ENCODE measurements at places on chromosomes 12 and 14.

- DNase-seq = no peak
These were observed 3.1 kb downstream of the ARHGEF25 start for GRCh38 chr12:57614178-57614947.

DNA sequence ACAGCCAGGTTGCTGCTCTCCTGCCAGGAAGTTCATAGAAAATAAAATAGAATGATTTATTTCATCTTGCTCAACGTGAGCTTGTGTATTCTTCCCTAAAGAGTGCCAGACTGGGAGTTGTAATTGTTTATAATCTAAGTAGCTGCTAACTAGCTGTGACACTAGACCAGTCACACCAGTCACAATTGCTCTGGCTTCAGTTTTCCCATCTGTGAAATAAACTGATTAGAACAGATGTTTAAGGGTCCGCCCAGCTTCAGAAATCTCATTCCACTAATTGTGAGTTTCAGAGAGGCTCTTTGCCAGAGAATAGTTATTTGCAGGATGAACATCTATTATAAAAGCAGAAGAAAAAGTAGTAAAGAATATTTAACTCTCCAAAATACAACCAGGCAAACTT lies 55.6 kb upstream of the ZDHHC17 start:
- no peak for DNase-seq

DNA sequence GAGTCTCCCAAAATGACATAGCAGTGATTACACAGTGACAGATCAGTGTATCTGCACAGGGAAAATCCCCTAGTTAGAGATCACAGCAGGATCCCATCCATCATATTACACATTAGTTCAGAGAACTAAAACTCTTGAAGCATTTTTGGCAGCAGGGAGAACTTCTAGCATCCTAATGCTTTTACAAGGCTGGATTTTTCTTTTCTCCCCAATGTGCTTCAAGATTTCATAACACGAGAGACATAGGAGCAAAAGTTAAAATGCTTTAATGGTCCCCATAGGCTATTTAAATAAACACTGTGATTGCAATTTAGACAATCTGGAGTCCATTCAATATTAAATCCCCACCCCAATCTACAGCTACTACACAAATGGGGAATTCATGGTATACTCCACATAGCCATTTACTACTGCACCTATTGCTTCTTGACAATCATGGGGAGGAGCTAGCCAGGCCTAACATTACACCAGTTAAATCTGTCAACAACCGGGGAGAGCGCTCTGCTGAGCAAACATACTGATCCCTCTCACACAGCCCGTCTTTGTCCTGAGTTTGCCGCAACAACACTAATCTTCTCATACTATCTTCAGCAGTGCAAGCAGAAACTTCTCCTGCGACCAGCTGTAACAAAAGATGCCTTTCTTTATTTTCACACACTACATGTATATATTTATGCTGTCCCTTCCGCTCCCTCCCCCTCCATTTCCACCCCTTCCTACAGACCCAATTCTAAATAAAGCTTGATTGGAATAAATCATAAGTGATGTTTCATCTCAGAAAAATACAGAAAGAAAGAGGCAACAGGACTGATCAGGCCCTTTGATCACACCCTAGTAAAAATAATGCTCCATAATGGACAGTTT lies 120.3 kb upstream of the SOX5 start:
- no peak for DNase-seq

GRCh38 chr14:104925855-104926609 lies 1.4 kb downstream of the PLD4 start:
- no peak for DNase-seq

DNA sequence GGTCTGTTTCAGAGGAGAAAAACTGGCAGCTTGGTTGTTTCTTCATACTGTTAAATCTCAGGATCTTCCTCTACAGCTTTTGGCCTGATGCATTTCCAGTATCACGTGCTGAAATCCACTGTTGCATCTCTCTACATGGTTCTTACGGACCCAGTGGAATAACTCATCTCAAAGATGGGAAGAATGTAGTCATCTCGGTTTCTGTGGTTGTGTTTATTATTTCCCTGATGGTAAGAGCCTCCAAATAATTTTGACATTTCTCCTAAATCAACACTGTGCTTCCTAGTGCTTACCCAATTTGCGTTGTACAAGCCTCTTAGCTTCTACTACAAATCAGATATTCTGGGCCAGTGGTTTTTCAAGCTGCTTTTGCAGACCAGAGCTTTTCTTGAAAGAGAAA lies 812.8 kb downstream of the C12orf50 start:
- DNase-seq = no peak

DNA sequence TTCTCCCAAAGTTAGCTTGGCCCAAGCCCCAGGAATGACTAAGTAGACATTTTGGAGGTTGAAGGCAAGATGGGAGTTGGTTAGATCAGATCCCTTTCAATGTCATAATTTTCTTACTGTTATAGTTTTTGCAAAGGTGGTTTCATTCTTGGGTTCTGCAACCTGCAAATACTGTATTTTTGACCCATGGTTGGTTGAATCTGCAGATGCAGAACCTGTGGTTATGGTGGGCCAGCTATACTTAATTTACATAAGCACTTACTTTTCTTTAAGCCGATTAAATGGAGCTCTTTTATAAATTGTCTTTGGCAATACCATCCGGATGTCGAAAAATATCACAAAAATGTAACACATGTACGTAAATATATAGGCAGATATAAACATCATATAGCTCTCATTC lies 25.6 kb downstream of the LEMD3 start:
- DNase-seq = no peak

DNA sequence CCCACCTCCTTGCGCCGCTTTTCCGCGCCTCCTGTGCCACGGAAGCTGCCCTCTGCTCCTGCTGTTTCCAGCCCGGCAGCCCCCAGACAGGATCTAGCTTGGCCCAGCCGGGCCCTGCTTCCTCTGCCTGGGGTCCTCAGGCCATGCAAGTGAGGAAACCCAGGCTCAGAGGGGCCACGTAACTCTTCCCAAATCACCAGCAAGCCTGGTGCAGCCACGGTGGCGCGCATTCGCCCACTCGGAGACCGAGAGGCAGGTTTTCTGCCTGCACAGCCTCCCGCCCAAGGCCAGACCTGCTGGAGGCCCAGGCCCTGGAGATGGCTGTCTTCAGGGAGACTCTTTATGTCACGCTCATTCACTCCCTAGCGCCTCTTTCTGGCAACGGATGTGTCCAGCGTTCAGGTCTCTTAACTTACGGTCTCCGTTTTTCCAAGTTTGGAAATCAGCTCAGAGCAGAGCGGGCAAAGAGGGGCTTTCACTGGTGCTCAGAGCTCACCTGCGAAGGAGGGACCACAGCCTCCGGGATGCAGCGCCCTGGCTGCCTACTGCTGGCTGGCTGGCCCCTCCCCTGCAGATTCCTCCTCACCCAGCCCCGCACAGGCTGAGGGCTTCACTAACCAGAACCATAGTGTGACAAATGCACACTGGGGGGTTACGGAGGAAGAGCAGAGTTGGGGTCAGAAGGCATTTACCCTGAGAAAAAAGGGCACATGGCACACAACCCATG lies 20.6 kb upstream of the CEP170B start:
- DNase-seq = no peak

GRCh38 chr12:112734859-112735695 lies 56.5 kb upstream of the RPH3A start:
- DNase-seq = no peak

DNA sequence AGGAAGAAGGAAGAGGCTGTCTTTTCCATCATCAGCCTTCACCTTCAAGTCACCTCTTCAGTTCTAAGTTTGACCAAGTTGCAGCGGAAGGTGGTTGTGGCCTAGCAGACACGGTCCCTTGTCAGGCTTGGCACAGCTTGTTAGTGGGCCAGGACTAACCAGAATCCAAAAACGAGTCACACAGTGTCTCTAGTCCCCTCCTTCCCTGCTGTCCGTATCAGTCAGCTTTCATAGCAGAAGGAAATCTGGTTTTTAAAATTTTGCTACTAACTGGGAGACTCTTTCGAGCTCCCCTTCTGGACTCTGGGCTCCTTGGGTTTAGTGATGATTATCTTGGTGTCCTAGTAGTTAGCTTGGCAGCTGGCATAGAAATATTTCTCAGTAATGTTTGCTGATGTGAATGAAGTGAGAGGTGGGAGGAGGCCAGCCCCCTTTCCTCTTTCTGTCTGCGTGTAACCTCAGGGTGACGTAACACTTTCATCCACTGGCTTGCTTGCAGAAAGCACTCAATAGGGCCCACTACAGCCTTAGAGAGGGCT lies 3.8 kb downstream of the ETV6 start:
- no peak for DNase-seq

GRCh38 chr12:98260276-98260675 lies 255.1 kb upstream of the TMPO start:
- DNase-seq = no peak

- DNase-seq = no peak
These were observed 46.5 kb upstream of the KCNMB4 start for GRCh38 chr12:70319605-70320004.

DNA sequence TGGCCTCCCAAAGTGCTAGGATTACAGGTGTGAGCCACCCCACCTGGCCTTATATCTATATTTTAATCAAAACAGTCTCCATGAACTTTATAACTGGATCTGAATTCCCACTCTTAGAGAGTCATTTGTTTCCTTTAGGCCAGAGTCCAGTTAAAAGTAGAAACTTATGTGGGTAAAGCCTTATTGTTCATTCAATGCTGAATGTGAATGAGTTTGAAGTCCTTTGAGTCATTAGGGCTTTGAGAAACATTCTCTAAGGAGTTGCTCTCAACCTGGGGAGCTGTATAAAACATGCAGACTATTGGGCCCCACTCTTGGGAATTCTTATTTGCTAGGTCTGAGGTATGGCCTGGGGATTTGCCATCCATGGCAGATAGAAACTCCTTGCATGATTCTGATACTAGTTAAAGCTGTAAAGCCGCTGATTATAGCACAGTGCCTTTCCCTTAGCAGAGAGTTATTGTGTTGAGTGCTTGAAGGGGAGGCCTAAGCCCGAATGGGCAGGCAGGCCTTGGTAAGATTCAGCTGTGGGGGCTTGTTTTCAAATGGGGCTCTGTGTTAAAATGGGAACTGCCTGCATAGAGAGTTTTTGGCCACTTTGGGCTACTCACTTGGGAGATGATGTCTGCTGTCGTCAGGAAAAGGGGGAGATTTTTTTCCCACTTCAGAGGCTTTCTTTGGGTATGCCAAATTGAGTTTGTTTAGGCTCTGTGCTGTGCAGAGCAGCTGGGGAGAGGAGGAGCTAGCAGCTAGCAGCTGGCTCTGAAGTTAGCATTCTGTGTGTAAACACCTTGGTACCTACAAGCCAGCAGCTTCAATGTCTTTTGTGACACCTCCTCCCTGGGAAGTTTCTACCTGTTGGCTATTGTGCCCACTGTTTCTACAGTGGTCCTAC lies 117.5 kb downstream of the DACT1 start:
- peak; percentile 14 for DNase-seq

GRCh38 chr12:100331871-100332270 lies 25.0 kb upstream of the SLC17A8 start:
- no peak for DNase-seq

- DNase-seq = no peak
These were observed 39.9 kb downstream of the DNAI7 start for GRCh38 chr12:25155022-25155576.

DNA sequence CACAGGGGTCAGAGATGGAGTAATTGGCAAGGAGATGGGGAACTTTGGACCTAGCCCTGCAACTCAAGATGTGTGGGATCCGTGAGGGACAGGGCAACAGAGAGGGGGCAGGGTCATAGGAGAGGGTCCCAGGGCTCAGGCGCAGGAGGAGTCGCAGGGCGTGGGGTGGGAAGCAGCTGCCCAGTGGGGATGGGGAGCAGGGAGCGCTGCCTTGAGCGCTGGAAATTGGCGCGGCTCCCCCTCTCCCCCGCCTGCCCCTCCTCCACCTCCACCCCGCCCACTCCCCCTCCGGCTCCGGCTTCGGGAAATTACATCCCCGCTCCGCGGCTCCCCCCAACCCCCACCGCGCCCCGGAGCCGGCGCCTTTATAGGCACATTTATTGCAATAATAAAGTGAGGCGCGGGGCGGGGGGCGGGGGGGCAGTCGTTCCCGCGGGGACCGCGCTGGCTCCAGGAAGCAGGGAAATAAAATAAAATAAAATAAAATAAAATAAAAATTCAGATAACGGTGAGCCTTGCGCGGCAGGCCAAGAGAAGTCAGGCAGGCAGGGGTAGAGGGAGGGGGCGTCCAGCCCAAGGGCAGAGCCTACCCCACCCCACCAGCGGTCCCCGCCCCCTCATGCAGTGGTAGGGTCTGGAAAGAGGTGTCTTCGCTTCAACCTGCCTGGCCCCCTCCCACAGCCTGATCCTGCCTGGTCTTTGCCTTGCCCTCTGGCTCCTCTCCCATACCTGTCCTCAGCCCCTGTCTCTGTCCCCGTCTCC lies 3.6 kb downstream of the NXPH4 start:
- DNase-seq = no peak

- no peak for DNase-seq
These were observed 60.1 kb downstream of the ADCK1 start for GRCh38 chr14:77859934-77860570.

- DNase-seq = no peak
These were observed 263.8 kb downstream of the DIO2 start for GRCh38 chr14:79947440-79948054.

DNA sequence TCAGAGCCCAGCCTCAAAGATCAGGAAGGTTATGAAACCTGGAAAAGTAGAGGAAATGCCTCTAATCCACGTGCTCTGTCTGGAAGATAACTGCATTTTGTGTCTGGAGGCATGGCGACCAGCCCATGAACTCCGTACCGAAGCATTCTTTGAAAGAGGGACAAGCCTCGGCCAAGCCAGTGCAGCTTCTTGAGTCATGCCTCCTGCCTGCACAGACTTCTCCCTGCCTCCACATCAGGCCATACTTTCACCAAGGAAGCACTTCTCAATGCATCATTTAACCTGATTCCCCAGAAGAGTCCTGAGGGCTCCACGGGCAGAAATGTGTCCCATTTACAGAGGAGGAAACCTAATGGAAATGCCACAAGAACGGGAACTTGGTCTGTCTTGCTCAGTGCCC lies 3.4 kb downstream of the ACTN1 start:
- no peak for DNase-seq

DNA sequence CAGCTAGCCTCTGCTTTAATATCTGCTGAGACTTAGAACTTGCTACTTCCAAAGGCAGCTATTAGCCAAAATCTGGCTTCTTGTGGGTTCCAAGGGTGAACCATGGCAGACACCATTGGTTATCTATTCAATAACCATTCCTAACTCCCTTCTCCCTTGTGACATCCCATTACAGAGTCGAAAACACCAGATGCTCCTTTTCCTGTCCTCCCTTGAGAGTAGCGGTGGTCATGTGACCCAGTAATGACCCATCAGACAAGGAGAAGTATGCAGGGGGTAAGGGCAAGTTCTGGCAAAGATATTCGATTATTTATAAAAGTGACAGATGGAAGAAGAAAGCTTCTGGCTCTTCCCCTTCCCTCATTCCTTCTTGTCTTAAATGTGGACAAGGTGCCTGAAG lies 20.1 kb downstream of the TGFB3 start:
- peak; percentile 88 for DNase-seq

- no peak for DNase-seq
These were observed 69.2 kb downstream of the C2CD5 start for GRCh38 chr12:22474970-22475720.

GRCh38 chr14:92850492-92850891 lies 56.4 kb downstream of the GOLGA5 start:
- no peak for DNase-seq

GRCh38 chr14:58100735-58101368 lies 51.2 kb downstream of the ARMH4 start:
- no peak for DNase-seq

- DNase-seq = no peak
These were observed 8.1 kb upstream of the MSI1 start for GRCh38 chr12:120376934-120377572.

GRCh38 chr12:117144599-117144998 lies 45.4 kb upstream of the TESC start:
- DNase-seq = no peak

GRCh38 chr14:78170203-78170602 lies at the start of gene NRXN3:
TSS of gene NRXN3 (plus strand) at chr14:78170373. CDS start at chr14:78243094, 72,721 bp downstream.
- no peak for DNase-seq

GRCh38 chr12:24049101-24049500 lies 99.6 kb upstream of the SOX5 start:
- DNase-seq = no peak
